Activated T-helper 1 cell treated with Interleukin-2 at 50 U/mL for 16 hours (primary cell): ENCODE measurements at places on chromosomes 16 and 17.

- no peak for DNase-seq
Measured at GRCh38 chr16:2284797-2285576, 17.1 kb upstream of the RNPS1 start.

DNA sequence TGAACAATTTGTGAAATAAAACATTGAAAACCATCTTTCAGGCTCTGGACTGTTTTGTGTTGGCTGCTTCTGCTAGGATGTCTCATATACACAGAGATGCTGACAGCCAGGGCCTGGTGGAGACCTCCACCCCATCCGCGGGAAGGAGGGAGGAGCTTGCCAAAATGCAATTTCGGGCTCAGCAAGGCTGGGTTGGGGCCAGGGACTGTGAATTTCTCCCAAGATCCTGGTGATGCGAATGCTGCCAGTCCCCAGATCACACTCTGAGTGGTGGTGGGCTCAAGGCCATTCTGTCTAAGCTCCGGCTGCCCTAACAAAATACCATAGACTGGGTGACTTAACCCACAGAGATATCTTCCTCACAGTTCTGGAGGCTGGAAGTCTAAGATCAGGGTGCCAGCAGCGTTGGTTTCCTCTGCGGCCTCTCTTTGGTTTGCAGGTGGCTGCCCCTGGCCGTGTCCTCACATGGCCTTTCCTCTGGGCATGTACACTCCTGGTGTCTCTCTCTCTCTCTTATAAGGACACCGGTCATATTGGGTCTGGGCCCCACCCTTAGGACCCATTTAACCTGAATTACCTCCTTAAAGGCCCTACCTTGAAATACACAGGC is 89.8 kb downstream of the CRISPLD2 start:
- DNase-seq = no peak

DNA sequence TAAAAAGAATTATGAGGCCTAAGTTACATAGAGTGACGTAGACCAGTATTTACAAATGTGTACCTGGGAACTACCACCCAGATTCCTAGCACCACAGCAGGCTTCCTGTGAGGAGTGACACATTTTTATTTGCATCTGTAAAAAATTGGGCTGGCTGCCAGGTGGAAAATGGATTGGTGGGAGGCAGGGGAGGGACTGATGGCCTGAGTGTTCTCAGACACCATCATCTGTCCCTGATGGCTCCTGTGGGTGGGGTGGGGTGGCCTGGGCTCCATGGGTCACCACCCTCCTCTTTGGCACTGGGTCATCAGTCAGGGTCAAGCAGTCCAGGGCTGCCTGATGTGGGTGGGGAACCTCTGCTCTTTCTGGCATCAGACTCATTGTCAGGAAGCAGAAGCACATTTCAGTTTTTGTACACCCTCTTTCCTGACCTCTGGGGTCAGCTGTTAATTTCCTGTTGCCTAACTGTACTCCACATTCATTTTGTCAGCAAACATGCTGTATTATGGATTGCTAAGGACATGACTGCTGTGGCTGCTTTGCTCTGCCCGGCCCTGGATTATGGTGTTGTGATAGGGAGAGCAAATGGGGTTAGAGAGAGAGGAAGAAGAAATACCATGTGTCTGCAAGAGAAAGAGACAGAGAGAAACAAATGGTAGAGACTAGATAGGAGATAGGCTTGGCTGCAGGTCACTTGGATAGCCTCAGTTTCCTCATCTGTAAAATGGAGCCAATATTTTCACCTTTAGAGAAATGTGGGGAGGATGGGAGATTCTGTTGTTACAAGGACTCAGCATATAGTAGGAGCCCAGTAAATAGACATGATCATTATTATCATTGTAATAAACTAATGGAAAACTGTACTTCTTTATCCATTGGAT is 11.6 kb upstream of the MFAP4 start:
- no peak for DNase-seq

- no peak for DNase-seq
Measured at GRCh38 chr17:8821446-8822105, 22.4 kb upstream of the MFSD6L start.

- DNase-seq = no peak
Measured at GRCh38 chr17:64190472-64190871, 60.5 kb upstream of the ERN1 start.

- no peak for DNase-seq
Measured at GRCh38 chr16:57141822-57142631, 43.8 kb downstream of the PSME3IP1 start.

DNA sequence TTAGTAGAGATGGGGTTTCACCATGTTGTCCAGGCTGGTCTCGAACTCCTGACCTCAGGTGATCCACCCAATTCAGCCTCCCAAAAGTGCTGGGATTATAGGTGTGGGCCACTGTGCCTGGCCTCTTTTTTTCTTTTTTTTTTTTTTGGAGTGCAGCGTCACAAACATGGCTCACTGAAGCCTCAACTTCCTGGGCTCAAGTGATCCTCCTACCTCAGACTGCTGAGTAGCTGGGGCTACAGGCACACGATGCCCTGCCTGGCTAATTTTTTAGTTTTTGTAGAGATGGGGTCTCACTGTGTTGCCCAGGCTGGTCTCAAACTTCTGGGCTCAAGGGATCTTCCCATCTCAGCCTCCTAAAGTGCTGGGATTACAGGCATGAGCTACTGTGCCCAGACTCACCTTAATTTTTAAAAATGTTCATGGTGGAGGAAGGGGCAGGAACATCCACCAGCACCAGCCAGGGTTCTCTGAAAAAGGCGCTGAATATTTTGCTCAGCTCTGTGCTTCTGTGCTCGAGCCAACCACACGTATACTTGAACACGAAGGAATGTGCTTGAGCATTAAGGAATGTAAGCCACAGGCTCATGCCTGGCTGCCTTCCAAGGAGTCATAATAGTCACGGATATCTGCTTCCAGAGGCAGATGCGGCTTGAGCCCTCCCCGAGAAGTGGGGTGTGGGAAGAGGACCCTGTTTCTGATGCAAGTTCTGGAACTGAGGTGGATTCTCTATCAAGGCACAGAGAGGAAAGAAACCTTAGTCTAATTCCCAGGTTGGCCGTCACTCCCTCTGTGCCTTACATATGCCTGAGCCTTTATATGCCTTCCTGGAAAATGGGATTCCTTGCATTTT is 65.5 kb upstream of the CREBBP start:
- DNase-seq = no peak

GRCh38 chr16:8956265-8957062 is 7.2 kb downstream of the USP7 start:
- DNase-seq = no peak

DNA sequence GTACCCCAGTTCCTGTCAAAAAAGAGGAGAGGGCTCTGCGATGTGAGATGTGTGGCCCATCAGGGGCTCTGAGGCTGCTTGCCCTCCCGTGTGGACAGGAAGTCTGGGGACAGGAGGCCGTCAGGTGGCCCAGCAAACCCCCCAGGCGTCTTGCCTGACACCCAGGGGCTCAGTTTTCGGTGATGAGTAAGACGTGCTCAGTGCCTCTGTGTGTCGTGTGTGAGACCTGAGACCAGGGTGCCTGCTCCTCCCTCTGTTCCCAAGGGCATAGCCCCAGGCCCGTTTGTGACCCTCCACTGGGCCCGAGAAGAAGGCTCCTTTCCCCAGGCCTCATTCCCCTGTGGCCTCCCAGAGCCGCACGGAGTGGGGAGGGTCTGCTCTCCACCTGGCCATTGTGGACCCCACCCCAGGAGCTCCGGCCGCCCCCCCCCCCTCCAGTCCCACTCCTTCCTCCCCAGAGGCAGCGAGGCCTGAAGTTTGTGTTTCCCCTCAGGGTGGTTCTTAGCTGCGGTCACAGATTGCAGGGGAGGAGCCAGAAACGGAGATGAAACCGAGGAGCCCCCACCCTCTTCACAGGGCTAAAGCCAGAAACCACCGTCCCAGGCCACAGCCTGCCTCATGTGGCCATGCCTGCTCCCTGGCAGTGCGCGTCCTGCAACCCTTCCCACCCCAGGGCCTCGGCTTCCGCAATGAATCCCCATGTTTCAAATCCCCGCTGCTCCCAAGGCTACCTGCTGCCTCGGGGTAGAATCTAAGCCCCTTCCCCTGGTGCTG is 4.9 kb upstream of the ACTG1 start:
- no peak for DNase-seq

DNA sequence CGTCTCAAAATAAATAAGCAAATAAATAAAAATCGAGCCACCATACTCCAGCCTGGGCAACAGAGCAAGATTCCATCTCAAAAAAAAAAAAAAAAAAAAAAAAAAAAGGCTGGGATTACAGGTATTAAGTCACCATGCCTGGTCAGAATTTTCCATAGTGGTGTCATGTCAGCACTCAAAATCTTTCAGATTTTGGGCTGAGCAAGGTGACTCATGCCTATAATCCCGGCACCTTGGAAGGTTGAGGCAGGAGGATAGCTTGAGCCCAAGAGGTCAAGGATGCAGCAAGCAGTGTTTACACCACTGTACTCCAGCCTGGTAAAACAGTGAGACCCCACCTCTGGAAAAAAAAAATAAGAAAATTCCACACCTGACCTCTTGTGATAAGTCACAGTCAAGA is 52.2 kb downstream of the FBXL20 start:
- DNase-seq = no peak

DNA sequence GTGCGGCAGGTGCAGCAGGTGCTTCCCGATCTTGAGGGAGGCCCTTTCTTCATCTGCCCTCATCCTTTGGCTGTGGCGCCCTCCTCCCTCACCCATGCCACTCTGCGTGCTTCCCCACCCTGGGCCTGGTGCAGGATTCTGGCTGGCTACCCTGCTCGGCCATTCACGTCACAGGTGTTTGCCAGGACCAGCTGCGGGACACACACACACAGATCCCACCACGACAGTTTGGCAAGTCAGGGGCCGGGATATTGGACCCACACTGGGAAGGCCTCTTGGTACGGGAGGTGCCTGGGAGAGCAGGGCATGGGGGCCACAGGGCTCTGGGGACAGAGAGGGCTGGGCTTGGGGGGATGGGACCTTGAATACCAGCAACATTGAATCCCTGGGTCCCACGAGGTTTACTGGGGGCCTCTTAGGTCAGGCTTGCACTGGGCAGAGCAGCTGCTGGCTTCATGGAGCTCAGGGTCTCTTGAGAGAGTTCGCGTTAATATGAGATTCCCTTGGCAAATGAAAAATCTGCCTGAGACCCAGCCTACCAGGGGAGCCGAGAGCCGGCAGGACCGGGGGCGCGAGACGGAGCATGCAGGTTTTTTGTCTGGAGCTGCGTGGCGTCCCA is 15.1 kb downstream of the ADCY7 start:
- no peak for DNase-seq

GRCh38 chr17:34736611-34737010 is 157.2 kb downstream of the TMEM132E start:
- DNase-seq = no peak

- DNase-seq = no peak
Measured at GRCh38 chr17:32259586-32259985, 6.0 kb upstream of the RHBDL3 start.

DNA sequence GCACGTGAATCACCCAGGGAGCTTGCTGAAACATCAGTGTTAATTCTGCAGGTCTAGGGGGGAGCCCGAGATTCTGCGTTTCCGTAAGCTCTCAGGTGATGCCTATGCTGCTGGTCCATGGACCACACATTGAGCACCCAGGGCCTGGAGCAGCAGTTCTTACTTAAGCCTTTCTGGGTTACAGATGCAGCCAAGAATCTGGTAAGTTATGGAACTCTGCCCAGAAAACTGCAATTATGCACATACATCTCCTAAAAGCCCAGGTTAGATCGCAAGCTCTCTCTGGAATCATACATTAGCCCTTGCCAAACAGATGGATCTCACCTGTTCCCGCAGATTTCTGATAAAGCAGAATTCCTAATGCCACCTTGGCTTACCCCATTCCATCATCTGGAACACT is 265.9 kb upstream of the SALL1 start:
- no peak for DNase-seq

- no peak for DNase-seq
Measured at GRCh38 chr16:66422366-66422765, 4.7 kb upstream of the BEAN1 start.

DNA sequence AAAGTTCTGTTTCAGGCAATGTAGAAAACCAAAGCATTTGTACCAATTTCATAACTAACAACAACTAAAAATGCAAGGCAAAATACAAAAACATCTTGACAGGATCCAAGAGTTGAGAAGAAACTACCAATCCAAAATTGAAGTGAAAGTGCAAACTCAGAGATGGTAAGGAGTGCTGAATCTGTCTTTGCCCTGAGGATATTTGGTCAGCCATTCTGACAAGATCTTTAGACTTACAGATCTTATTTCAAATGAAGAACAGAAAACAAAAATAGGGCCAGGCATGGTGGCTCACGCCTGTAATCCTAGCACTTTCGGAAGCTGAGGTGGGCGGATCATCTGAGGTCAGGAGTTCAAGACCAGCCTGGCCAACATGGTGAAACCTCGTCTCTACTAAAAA is 412.8 kb downstream of the ZFHX3 start:
- no peak for DNase-seq

DNA sequence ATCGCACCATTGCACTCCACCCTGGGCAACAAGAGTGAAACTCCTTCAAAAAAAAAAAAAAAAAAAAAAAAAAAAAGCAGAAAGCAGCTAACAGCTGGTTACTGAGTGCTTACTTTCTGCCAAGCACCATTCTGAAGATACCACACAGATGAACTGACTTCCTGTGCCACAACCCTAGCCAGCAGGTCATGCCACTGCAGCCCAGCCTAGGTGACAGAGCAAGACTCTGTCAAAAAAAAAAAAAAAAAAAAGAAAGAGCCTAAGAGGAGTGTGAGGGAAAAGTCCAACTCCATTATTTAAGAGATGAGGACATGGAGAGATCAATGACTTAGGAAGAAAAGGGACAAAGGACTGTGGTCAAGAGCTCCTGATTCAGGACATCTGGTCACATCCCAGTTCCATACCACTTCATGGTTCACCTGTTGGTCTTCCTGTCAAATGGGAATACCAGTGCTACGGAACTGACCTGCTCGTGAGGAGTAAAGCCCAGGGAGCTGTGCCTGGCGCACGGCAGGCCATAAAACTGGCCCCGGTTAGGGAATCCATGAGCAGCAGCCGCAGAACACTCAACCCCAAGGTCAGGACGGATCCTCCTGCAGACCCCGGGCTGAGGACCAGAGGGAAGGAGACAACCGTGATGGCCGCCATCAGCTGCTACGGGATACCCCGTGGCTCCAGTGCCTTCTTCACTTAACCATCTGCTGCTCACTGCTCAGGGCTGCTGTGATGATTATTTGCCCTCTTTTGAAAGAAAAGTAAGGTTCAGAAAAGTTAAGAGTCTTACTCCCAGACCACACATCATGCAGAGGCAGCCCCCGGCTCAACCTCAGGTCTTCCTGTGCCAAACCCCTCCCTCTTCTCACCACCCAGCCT is 950 bp downstream of the KLHDC4 start:
- no peak for DNase-seq

DNA sequence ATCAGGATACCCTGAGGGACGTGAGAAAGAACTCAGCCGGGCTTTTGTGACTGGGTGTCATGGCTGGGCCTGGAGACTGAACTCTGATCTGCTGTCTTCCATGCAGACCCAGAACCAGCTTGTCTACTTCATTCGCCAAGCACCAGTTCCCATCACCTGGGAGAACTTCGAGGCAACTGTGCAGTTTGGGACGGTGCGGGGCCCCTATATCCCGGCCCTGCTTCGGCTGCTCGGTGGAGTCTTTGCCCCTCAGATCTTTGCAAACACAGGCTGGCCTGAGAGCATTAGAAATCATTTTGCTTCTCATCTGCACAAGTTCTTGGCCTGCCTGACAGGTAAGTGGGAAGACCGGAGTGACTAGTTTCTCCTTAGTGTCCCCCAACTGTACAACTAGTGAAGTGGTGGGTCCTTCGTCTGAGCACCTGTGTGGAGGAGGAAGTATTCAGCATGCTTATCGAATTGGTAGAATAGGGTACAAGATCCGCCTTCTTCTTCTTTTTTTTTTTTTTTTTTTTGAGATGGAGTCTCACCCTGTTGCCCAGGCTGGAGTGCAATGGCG is 15.5 kb downstream of the DNAH2 start:
- DNase-seq = no peak

- no peak for DNase-seq
Measured at GRCh38 chr17:50125420-50125997, 4.5 kb downstream of the SAMD14 start.
